GM20000 (cell line): ENCODE measurements at places on chromosomes 3 and 15.
A peak's percentile ranks its signal among the peaks of the same experiment; 100 is the strongest.

GRCh38 chr15:51121118-51121517, 26.4 kb upstream of the TNFAIP8L3 start:
- DNase-seq = no peak

DNA sequence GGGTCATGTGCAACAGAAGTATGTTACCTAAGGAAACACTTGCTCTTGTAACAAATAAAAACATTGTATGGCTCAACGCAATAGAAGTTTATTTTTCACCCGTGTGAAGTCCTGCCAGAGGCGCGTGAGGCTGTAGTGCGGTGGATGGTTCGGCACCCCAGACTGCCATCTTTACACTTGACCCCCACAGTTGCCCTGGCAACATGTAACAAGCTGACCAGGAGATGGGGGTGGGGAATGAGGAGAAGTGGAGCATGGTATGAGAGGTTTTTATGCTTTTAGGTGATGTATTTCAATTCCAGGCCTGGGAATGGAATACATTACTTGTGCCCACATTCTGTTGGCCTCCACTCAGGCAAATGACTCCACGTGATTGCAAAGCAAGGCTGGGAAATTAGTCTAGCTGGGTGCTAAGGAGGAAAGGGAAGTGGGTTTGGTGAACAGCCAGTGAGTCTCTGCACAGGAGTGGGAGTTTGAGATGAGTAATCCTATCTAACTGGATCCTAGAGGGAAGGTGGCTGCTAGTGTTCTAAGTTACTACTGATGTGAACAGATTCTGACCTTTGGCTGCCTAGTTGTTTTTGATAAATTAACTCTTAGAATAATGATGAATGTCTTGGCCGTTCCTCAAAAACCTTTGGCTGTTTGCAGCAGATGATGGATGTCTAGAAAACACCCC, 33.8 kb upstream of the GREM1 start:
- no peak for DNase-seq

- DNase-seq = no peak
Measured at GRCh38 chr15:36117296-36117787, 462.1 kb upstream of the CDIN1 start.

DNA sequence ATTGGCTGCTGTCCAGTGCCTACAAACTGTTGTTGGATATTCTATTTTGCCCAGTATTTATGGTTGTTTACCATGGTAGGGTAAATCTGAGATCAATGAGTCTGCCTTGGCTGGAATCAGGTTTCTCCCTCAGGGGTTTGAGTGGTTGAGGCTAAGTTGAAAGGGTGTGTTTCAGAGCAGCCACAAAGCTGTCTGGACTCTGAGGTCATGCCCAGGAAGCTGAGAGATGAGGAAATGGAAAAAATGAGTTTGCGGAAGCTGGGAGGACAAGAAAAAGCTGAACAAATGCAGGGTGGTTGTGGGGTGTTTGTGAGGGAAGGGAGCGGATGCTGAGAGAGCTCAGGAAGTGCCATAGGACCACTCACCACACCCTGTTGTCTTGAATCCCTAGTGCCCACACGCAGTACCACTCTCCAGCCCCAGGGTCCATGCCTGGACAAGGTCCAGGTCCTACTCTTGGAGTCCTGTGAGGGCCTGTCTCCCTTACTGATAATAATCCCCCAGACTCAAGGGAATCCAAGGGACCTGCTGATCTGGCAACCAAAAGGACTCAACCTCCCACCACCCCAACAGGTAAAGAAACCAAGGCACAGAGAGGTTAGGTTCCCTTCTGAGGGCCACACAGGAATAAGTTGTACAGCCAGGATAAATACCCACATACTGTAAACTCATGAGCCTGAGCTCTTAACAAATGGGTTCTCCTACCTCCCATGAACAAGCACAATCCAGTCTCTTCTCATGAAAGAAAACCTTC, 81.6 kb downstream of the PPCDC start:
- peak; percentile 79 for DNase-seq

- DNase-seq = no peak
Measured at GRCh38 chr3:74531491-74531890, 83.0 kb downstream of the CNTN3 start.

DNA sequence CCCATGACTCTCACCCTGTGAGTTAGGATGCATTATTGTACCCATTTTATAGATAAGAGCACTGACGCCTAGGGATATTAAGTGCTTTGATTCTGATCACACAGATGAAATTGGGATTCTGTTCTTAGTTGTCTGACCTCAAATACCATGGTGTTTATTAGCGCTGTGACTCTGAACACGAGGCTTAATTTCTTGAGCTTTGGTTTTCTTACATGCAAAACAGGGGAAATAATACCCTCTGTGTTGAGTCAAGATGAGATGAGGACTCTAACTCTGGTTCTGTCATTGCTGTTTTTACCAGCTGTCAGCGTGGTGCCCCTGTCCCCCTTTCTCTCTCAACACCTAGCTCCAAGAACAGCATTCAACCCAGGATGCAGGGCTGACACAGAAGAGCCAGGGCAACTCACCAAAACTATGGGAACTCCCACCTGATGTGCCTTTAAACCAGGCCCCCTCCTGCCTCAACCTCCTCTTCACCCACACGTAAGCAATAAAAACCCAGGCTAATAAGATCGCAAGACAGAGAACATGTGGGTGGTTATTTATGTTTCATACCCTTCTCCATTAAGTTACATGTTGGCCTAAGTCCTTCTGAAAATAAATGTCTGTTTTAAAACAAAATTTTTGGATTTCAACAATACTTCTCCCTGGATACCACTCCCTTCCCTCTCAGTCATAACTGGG, 100.1 kb upstream of the SPATA12 start:
- DNase-seq = peak; percentile 60

GRCh38 chr15:40087068-40087810, 21.4 kb downstream of the BMF start:
- no peak for DNase-seq

- DNase-seq = no peak
Measured at GRCh38 chr3:43522727-43523362, 99.0 kb downstream of the ANO10 start.

- DNase-seq = no peak
Measured at GRCh38 chr3:20310629-20311028, 124.6 kb upstream of the SGO1 start.

GRCh38 chr3:186021673-186022362, 84.0 kb upstream of the TRA2B start:
- no peak for DNase-seq

- DNase-seq = no peak
Measured at GRCh38 chr15:100199711-100200286, 142.0 kb downstream of the ADAMTS17 start.

GRCh38 chr3:175238801-175239200, 379.7 kb downstream of the NAALADL2 start:
- DNase-seq = no peak

GRCh38 chr3:74267588-74268184, 346.8 kb downstream of the CNTN3 start:
- peak; percentile 13 for DNase-seq

DNA sequence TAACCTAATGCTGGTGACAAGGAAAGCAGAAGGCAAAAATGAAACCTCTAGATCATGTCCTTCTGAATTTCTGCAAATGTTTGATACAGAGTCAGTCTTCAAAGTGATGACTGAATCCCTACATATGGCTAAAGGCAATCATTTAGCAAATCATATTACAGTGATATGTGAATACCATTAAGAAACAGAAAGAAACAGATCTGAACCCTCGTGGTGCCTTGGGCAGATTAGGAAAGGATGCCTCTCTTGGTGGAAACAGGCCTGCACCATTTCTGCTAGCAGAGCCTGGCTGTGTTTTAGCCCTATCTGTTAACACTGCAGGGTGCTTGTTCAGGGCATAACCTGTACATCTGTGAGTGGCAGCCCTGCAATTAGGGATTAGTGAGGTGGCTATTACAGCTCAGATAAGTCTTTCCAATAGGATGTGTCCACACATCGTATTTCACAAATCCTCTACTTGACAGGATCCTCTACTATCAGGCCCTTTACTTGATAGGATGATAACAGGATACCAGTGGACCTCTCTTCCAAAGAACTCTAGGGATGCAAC, 12.1 kb downstream of the SEC22C start:
- DNase-seq = no peak

DNA sequence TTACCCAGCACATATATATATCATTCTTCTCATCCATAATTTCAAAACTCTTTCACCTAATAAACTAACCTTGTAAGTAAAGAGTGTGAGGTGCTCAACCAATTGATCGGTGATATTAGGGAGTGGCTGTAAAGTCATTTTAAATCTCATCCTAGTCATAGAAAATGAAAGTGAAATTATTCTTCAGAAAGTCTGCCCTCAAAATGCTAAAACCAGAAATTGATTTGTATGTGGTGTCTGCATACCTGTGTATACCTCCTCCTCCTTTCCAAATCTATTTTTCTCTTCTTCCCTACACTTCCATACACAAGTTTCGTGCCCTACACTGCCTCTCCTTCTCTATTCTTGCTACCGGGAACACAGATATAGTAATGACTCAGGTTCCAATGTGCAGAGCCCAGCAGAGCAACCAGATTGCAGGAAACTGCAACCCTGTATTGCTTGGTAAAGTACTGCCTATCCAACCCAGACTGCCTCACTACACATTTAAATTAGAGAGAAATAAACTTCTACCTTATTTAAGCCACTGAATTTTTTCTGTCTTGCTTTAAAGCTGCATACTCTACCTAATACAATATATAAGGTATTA, 7.4 kb upstream of the TBC1D5 start:
- no peak for DNase-seq

- DNase-seq = no peak
Measured at GRCh38 chr3:58861551-58861950, 188.3 kb downstream of the CFAP20DC start.

GRCh38 chr15:96887730-96888129, 557.2 kb downstream of the NR2F2 start:
- no peak for DNase-seq

GRCh38 chr3:171175741-171176234, 149.3 kb upstream of the SLC2A2 start:
- no peak for DNase-seq

GRCh38 chr3:50410185-50410584, 50.9 kb upstream of the TMEM115 start:
- no peak for DNase-seq

DNA sequence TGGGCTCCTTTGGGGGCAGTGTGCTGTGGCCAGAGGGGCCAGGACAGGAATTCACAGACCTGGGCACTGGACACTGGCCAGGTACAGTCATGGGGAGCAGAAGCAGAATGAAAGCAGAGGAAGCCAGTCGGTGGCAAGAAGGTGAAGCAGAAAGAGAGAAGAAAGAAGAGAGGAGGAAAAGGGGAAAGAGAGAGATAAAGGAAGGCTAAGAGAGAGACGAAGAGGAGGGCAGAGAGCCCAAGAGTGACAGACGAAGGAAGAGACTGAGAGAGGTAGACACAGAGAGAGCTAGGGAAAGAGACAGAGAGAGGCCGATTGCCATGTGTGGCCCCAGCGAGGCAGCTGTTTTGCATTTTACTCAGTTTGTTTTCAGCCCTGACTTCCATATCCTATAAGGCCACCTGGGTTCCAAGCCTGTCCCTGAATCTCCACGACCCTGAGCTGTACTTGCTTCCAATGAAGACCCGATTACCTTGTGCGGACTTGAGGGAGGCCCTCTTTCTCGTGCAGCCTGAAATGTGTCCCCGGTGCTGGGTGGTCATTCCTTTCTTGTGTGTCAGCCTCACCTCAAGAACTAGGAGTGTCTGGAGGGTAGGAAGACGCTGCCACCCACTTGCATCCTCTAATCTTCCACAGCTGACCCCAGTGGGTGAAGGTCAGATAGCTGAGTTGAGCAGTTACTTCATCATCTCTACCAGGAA, 73.9 kb downstream of the LSM3 start:
- DNase-seq = no peak

DNA sequence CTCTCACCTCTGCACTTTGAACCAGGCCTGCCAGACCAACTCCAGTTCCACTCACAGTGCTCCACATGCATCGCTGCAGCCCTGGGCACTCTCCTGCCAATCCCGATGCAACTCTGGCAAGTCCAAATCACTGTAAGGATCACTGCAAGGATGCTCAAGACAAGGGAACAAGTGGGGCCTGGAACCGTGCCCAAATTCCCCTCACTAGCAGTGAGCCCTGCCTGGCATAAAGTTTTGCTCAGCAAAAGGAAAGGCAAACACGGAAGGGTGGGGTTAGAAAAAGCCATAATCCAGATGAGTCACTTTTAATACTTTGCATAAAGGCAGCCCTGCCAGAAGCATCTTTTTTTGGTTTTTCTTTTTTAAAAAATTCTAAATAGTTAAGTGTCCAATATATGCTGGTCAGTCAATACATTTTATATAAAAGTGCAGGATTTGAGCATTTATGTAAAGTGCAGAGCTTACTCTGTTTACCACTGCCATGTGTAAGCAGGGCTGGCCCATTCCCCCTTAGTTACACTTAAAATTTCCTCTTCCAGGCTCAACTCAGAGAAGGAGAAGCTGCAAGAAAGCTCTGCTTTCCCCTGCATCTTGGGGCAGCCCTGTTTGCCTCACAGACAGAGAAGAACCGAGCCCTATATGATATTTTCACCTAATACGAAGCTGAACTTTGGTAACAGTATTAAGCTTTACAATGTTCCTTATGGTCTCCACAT, 102.2 kb downstream of the CD47 start:
- DNase-seq = no peak

- DNase-seq = no peak
Measured at GRCh38 chr3:162799910-162800309, 1303.3 kb downstream of the OTOL1 start.

GRCh38 chr15:48765022-48765421, 45.8 kb downstream of the CEP152 start:
- no peak for DNase-seq

- peak; percentile 35 for DNase-seq
Measured at GRCh38 chr3:148999806-149000205, 8.5 kb downstream of the GYG1 start.

GRCh38 chr3:69607466-69608305, 131.6 kb upstream of the MITF start:
- DNase-seq = no peak

DNA sequence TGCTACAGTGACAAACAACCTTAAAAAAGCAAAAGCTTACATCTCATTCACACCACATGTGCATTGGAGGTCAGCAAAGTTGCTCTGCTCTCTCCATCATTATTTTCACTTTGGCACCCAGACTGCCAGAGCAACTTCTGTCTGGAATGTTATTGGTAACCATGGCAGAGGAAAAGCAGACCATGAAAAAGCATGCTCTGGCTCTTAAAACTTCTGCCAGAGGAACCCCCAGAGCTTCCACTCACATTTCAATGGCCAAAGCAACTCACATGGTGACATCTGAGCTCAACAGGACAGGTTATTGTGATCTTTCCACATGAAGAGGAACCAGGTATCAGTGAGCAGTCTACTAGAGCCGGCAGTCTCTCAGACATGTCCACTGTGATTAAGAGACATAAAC, 21.9 kb upstream of the FRMD5 start:
- DNase-seq = no peak

GRCh38 chr3:139547666-139548065, 8.1 kb upstream of the RBP1 start:
- no peak for DNase-seq

DNA sequence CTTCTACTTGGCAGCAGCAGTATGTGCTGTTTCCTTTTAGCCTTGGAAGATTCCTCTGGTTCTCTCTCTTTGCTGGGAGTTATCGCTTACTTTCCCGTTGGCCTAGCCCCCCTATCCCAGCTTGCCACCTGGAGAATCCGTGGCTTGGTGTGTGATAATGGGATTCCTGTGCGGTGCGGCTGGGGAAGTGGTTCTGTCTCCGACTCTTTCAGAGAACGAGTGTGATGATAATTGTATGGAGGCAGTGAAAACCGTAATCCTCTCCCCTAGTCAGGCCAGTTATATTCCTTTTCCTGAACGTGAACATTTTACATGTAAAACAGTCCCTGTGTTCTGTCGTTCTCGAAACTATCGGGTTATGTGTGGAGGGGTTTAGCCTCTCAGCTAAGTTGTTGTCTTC, 300.1 kb upstream of the C2CD4B start:
- DNase-seq = no peak
